Left hindlimb (tissue), 1 donor: ENCODE measurements at places on chromosomes 7 and 10.
A peak's percentile ranks its signal among the peaks of the same experiment; 100 is the strongest.

DNA sequence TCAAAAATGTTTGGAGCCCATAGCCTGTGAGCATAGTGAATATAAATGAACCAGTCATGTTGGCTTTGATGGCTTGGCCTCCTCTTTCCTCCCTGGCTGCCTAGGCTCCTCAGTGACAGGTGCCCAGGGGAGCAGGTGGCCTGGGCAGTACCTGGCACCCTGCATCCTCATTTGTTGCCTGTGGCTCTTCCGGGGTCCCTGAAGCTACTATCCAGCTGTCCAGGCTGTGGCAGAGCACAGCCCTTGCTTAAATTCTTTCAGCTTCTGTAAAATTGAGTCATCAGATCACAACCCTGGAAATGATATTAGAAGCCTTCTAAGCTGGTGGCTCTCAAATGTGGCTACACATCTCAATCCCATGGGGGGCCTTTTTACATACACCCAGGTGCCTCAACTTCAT lies 525.4 kb downstream of the GALNT17 start:
- no peak for DNase-seq

DNA sequence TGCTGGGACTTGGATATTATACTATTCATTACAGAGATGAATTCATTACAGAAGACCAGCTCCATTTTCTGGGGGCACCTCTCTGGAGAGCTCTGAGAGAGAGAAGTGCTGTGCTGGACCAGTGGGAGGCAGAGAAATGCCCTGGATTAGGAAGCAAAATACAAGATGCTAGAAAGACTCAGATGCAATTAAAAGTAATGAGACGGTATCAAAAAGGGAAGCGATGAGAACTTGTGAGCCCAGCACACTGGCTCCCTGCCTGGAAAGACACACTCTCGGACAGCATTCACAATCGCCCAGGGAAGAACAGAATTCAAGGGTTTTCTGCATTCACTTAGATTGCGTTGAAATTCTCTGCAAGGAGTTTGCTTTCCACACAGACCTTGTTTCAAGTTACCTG lies 3.5 kb upstream of the FRAT2 start:
- DNase-seq: no peak

- no peak for DNase-seq
These were observed 16.9 kb downstream of the RPA3 start for GRCh38 chr7:7701527-7701926.

DNA sequence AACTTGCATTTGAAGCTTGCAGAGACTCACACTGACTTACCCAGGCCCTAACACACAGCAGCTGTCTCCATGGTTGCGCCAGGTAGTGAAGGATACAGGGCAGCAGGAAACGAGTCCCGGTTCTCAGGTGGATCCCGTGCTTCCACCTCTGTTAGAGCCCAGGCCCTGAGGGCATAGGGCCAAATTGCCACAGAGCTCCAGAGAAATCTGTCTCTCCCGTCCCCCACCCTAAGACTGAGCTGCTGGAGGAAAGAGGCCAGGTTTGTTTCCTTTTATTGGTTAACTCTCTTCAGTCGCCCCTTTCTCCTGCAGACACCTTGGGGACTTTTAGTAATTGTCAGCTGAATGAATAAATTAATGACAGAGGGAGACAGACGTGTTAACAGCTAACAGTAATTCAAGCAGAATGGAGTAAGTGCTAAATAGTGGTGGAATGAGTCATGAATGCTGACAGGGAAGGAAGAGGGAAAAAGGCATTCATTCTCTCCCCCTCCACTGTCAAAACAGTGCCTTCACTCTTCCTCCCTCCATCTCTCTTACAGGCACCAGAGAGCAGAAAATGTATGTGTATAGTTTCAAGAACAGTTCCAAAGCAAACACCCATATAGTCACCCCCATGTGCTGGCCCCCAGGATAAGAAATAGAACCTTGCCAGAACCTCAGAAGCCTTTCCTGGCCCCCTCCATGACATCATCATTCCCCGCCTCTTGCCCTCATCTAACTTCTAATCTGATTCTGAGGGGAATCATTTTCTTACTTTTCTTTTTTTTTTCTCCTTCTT lies 16.8 kb upstream of the DLG5 start:
- peak; percentile 39 for DNase-seq

DNA sequence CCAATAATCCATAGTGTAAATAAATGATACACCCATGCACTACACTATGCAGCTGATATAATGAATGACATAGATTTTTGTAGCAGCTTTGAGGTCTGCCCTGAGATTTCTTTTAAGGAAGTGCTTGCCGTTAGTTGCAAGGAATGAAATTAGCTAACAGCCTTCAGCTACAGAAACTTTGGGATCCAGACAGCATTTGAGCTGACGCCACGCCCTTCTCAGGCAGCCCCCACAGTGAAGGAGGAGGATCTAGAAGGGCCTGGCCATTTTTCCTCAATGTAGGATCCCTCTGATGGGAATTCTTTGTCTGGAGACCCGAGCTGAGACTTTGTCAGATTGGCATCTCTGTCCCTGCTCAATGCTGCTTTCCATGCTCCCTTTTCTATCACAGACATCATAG lies 6.1 kb upstream of the PDK4 start:
- no peak for DNase-seq

- DNase-seq: no peak
These were observed 15.9 kb downstream of the ADAM12 start for GRCh38 chr10:126372396-126372795.

- DNase-seq: no peak
These were observed 397.2 kb downstream of the PLXNA4 start for GRCh38 chr7:132179080-132179430.

DNA sequence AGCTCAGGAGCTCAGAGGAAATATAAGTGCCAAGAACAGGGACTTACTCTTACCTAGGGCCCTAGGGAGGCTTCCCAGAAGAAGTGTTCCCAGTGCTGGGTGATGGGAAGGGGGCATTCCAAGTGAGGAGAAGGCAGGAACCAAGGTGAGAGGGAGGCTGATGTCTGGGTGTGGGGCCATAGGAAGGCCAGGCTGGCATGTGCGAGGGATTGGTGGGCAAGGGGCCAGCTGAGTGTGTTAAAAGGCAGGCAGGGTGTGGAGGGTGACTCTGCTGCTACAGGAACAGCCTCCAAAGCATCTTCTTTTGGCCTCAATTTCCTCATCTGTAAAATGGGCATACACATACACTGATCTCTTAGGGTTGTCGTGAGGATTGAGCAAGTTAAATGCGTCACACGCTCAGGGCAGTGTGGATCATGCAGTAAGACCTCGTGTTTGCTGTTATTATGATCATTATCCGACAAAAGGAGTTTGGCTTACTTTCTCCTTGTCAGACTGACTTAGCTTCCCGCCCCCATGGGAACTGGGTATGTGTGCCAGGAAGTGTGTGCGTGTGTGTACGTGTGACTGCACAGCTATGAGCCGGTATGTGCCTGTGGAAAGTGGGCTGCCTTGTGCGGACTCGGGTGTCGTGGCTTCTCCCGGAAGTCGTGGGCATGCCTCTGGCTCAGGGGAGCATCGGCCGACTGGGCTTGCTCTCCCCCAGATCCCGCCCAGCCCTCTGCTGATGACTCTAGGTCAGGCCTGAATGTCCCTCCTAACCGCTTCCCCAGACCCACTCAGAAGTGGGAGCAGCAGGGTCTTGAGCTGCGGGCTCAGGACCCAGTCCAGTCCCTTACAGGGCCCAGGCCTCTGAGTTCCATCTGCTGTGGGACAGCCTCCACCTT lies 59.6 kb downstream of the NEURL1 start:
- DNase-seq: peak; percentile 18

DNA sequence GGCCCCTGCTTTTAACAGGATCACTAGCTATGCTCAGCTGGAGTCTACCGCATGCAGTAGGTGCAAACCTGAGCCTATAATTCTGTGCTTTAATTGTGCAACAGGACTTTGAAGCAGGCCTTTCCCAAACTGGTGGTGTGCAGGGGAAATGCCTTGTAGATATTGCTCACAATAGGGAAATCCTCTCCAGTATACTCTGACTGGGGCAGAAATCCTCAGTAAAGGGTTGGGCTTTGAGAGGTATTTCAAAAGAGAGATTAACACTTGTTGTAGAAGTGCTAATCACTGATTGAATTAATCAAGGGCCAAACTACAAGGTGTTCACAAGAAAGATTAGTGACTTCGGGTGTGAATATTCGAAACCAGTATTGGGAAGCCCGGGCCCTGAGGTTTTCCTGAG lies 58.5 kb upstream of the EXOC6 start:
- no peak for DNase-seq

DNA sequence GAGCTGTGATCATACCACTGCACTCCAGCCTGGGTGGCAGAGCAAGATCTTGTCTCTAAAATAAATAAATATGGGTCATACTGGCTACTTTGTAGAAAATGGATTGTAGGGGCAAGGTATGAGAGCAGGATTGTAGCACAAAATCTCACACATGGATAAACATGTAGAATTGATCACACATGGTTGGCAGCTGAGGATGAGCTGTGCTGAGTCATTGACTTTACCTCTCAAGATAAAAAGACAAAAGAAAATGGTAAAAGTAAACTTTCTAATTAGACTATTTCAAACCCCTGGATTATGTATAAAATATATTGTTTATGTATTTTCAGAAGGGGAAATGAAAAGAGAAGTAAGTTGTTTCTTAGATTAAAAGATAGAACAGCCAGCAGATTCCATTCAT lies 69.3 kb downstream of the APBB1IP start:
- no peak for DNase-seq

- no peak for DNase-seq
These were observed 52.2 kb downstream of the C10orf120 start for GRCh38 chr10:122647383-122647968.

- DNase-seq: no peak
These were observed 261.0 kb upstream of the MKLN1 start for GRCh38 chr7:131066635-131067034.

DNA sequence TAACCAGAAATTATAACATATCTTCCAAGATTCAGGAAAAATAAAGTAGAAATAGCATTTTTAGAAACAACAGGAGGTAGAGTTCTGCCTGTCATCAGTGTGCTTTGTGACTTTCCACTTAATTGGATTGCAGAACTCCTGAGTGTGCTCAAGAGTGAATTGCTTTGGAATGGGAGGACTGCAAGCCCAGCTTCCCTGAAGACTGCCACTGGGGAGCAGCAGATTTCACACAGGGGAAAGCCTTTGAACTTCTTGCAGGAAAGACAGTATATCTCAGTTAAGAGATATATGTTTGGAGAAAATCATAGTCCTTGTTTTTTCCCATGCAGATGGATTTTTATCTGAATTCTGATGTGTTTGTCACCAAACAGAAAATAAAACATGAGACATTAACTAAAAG lies 124.5 kb downstream of the TMEM168 start:
- DNase-seq: no peak

DNA sequence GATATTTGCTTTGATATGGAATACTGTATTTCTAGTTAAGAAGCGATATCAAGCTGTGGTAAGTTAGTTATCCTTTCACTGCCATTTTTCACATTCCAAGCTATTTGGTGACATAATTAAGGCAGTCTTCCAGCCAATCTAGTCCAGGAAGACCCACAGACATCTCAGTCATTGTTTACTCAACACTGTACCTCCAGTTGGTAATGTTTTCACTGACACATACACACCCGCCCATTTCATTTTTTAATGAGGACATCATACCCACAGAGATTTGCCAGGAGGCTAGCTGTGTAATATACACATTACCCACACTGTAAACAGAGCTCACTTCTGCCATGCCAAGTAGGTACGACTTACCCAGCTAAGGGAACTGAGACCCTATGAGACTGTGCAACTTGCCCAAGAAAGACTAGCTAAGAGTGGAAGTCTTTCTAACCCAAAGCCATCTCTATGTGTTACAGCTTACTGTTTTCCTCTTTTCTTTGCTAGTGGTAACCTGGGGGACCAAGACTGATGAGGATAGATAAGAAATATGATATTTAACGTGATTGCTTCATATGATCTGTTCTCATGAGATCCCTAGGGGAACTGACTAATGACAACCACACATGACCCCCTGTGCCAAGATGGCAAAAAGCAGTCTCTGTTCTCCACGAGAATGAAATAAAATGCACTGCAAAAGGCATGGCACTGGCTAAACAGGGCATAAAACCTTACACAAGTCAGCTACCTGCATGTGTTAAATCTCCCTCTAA lies 179.0 kb downstream of the DGKI start:
- no peak for DNase-seq

- DNase-seq: no peak
These were observed 22.0 kb upstream of the MICALL2 start for GRCh38 chr7:1481300-1481699.

- DNase-seq: no peak
These were observed 23.3 kb upstream of the MNX1 start for GRCh38 chr7:157033483-157034473.
